ENCODE measurements at places on chromosomes 3 and 15.
A peak's percentile ranks its signal among the peaks of the same experiment; 100 is the strongest.

DNA sequence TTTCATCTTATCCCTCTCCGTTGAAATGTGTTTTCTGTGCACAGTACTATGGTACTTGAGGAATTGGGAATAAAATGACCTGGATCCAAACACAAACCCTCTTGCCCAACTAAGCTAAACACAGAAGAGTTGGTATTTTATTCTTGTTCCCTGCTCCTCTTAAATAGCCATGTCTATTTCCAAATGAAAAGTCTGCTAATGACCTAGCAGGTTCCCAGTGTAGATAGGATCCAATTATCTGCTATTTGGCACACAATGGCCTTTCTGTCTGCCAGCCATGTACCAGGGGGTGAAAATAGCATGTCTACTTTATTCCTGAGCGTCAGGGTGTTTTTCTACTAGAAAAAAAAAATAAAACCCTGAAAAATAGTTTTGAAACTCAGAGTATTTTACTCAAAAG, 657.0 kb upstream of the NAALADL2 start:
- DNase-seq = no peak

DNA sequence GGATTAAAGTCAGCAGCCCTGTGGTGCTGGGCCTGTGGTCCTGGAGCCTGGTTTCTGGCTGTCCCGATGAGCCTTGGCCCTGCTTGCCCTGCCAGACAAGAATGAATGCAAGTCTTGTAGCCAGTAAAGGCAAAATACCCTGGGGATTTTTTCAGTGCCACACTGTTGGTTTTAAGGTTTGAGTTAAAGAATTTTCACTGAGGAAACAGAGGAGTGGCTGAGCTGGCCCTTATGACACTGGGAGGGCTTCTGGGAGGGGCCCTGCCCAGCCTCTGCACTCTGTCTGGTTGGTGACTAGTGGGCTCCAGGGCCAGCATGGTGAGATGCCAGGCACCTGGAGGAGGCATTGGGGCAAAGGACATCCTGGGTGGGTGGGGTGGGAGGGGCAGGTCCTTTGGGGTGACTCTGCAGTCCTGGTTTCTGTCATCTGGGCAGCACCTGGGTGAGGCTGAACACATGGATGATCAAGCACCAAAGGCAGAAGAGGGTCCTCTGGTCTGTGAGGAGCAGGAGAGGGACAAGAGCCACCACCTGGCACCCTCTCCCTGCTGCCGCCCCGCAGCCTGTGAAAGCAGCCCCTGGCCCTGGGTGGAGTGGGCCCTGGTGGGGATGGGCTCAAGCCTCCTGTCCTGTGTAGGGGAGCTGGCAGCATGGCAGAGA, 12.5 kb upstream of the PLA2G4E start:
- DNase-seq = no peak

DNA sequence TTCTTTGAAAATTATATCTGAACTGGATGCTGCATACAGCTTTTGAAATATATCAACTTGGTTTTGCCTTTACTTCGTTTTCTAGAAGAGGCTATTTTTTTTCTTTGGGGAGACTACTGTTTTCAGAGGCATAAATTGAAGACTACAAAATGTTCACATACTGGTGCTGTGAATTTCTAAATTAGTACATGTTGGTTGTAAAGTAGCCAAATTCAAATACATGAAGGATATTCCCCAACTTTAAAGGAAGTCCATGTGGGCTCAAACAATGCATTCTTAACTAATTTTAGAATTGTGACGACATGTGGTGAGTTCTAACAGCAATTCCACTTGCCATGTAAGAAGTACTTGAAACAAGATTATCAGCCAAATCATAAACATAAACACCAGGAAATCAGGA, 295.7 kb downstream of the TUSC7 start:
- DNase-seq = no peak

DNA sequence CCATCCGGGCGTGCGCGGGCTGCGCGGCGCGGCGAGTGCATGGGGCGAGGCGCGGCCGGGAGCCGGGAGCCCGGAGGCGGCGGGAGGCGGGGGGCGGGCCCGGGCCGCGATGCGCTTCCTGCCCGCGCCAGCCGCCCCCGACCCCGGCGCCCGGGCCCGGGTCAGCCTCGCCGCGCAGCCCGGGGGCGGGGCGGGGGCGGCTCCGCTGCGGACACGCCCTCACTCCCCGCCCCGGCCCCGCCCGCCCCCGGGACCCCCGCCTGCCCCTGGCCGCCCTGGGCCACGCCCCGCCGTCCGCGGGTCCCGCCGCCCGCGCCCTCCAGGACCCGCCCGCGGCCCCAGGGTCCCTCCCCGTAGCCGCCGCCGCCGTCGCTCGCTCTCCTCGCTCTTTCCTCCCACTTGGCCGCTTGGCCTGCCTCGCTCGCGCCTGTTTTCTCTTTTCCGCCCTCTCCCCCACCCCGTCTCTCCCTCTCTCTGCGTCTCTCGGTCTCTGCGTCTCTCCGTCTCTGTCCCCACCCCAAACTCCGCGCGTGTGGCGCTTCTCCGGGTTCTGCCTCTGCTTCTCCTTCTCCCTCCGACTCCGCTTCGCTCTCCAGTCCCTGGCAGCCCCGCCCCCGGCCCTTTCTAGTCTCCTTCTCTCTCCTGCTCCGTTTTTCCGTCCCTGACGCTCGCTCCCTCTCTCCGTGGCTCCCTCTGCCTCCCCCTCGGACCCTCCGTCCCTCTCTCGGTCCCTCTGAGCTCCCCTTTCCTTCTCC, at the start of gene PLXND1:
PLXND1 (minus strand) TSS at position 41 of the 755 bp plus-strand sequence; CDS start at position 4, 37 bp downstream.
- DNase-seq = peak; percentile 77

- no peak for DNase-seq
These were observed 23.9 kb upstream of the TPM1 start for GRCh38 chr15:63018639-63019038.

GRCh38 chr3:157100608-157101396, 59.1 kb downstream of the CCNL1 start:
- DNase-seq = no peak

DNA sequence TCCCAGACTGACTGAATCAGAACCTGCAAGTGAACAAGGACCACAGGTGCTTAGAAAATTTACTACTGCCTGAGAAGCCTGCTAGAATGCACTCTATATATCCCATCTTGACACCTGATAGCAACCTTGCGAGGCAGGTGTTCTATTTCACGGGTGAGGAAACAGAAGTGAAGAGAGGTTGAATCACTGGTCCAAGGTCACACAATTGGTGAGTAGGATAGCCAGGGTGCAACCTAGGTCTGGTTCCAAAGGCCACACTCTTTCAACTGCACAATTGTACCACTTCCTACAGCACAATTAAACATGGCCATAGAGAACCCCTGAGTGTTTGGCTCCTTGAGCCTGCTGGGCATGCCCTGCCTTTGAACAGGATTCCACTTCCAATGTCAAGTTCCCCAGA, 87.0 kb downstream of the RAB11A start:
- DNase-seq = no peak

- DNase-seq = no peak
These were observed 104.2 kb upstream of the SLC7A14 start for GRCh38 chr3:170689893-170690660.

- no peak for DNase-seq
These were observed 41.9 kb downstream of the NDUFB4 start for GRCh38 chr3:120637851-120638559.

- DNase-seq = no peak
These were observed 8.9 kb downstream of the CA12 start for GRCh38 chr15:63372753-63373152.

DNA sequence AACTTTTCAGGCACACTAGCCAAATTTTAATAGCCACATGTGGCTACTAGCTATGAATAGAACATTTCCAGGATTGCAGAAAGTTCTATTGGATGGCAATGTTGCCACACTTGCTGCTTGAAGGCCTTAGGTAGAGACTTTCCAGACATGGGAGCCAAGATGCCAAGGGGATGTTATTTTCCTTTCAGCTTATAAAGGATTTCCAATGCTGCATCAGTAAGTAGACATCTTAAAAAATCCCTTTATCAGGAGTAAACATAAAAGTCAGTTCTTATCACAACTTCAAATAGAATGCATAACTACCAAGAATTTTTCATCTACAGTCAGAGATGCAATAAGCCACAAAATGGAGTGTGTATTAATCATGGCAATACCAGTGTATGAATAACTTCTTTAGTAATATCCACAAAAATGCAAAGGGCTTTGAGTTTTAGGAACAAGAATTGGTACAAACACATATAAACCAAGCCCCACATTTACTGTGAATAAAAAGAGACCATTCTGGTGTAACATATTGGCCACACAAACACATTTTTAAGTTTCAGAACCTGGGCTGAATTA, 457.1 kb upstream of the ADAMTS9 start:
- no peak for DNase-seq

DNA sequence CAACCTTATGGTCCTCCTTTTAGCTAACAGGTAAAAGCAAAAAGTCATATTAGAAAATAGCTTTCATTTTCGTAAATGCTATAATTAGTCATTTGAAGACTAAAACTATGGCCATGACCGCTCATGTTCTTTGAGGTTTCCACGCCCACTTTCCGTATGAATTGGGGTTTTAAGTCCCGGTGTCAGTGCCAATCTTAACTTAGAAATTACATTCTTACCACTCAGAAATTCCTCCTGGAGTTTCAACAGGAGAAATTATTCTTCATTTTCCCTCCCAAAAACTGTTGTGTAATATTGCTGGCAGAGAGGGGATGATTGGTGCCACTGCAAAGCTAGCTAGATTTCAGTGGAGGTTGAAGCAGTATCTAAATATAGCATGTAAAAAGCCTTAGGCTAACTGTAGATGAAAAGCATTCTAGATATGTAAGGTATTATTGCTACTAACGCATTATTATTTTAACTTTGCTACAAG, 71.0 kb upstream of the MDFIC2 start:
- no peak for DNase-seq

- peak; percentile 88 for DNase-seq
These were observed 113.6 kb upstream of the ICE2 start for GRCh38 chr15:60592371-60593169.

DNA sequence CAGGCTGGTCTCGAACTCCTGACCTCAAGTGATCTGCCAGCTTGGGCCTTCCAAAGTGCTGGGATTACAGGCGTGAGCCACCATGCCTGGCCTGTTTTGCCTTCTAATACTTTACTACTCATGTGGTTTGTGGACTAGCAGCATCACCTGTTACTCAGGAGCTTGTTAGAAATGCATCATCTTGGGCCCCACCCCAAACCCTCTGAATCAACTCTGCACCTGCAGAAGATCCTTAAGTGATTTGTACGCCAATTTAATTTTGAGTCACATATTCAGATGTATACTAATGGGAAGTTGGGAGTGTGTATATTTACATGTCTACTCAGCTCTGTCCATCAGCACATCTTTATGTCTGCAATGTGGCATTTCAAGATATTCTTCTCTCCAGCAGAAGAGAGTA, 6.1 kb downstream of the TBC1D21 start:
- no peak for DNase-seq

DNA sequence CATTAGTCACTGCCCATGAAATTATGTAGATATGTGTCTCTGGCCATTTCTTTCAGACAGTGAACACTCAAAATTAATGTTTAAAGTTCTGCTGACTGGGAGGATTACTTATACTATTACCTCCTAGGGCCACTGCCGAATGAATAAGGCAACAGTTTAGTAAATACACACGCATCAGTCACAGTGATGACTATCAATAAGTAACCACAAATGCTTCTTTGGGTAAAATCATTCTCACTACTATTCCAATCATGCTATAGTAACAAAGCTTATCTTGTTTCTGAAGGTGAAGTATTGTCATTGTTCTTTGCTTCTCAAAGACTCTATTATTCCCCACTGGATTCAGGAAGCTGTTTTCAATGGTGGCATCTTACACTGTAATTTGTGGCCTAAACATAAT, 478.8 kb downstream of the EPHA3 start:
- DNase-seq = no peak

DNA sequence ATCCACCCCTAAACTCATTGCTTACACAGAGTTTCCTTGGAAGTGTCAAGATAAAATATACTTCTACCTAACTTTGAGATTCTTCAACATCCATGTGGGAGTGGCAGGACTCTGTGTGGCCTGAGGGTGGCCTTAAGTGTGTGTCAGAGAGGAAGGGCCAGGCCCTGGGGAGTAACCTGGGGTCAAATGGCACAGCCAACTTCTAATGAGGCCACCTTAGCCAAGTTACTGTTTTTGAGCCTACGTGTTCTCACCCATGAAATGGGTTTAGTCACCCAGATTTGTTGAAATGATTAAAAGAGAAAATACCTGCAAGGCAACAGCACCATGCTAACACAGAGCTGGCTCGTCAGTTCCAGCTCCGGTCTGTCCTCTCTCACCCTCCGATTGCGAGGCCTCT, 28.5 kb upstream of the UBE2Q2 start:
- no peak for DNase-seq

GRCh38 chr3:16329036-16329825, 64.2 kb downstream of the OXNAD1 start:
- DNase-seq = no peak

GRCh38 chr3:71906976-71907375, 122.0 kb upstream of the PROK2 start:
- DNase-seq = no peak

GRCh38 chr3:19149368-19149767, 1.1 kb downstream of the KCNH8 start:
- no peak for DNase-seq

DNA sequence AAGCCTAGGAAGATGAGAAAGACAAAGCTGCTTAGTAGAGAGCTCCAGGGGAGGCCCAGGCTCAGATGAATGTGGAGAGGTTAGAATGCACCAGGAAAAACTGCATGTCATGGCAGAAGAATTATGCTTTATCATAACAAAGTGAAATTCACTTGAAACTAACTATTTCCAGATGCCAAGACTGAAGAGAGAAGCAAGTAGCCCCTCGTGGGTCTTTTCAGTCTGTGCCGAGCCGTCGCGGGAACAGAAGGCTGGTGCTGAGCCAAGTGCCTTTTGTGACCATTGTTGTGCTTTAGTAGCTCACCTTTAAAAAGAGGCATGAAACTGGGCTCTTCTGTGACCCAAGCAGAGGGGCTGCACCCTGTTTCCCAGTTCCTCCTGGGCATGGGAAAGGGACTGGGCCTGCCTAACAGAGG, 73.2 kb downstream of the CHDH start:
- no peak for DNase-seq

- DNase-seq = no peak
These were observed 751 bp upstream of the PLA2G4E start for GRCh38 chr15:42021593-42021992.
